ENCODE measurements at places on chromosomes 2 and 18.

DNA sequence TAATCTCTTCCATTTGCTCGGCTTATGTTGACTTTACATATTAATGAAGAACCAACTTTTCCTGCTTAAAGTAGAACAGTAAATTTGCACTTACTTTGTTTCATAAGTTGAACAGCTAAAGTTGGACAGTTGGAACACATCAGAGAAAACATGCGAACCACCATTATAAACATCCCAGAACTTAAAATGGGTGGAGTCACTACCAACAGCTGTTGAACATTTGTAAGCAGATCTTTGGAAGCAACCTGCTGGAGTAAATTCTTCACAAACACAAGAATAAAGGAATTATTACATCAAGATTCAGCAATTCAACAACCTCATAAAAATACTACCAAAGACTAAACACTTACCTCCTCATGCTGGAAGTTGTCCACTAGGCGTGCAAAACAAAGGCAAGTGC lies 96.4 kb upstream of the DNER start:
- DNase-seq = no peak

DNA sequence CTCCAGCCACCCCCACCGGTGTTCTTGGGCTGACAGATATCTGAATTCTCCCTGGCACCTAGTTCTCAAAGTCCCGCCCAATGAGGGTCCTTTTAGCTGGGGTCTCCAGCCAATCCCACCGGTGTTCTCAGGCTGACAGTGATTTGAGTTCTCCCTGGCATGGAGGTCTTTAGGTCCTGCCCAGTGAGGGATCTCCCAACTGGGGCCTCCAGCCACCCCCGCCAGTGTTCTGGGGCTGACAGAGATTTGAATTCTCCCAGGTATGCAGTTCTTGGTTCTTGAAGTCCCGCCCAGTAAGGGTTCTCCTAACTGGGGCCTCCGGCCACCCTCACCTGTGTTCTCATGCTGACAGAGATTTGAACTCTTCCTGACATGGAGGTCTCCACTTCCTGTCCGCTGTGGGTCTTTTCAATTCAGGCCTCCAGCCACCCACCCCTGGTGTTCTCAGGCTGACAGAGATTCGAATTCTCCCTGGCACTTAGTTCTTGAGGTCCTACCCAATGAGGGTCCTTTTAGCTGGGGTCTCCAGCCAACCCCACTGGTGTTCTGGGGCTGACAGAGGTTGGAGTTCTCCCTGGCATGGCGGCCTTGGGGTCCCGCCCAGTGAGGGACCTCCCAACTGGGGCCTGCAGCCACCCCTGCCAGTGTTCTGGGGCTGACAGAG lies 154.6 kb downstream of the ANKRD36 start:
- DNase-seq = no peak

GRCh38 chr18:76564655-76565237 lies 69.7 kb upstream of the ZNF516 start:
- no peak for DNase-seq

DNA sequence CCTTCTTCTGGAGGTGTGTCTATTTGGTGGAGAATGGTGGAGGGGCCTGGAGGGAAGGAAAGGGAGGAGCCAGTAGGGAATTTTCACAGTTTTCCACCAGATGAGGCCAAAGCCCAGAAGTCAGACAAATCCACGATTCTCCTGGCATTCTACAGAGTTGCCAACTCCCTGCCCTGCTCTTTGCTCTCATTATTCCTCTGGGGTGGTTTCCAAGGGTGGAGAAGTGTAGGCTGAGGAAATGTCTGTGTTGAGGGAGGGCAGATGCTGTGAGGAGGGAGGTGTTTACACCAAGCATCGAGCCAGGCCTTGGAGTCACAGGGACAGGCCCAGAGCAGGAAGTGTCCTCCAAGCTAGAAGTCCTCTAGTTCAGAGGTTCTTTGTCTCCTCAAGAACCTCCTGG lies 124.1 kb upstream of the LGALSL start:
- DNase-seq = no peak

DNA sequence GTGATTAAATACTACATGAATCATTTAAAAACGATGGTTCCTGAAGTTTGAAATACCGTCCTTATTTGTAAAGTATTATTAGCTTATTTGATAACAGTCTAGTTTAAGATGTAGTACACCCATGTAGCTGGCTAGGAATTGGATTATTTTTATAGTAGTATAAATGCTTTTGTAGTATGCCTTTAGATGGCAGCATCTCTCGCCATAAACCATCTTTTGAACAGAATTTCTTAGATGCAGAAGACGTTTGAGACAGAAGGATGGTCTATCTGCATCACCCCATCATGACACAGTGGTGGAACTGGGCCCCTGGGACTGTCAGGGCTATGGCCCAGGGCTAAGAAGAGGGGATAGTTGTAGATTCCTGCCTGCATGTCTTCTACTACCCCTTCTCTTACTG lies 152.7 kb downstream of the WDSUB1 start:
- no peak for DNase-seq

- no peak for DNase-seq
These were observed 26.7 kb downstream of the RAB1A start for GRCh38 chr2:65103013-65103715.

GRCh38 chr2:11033114-11033513 lies 121.4 kb downstream of the KCNF1 start:
- DNase-seq = no peak

- no peak for DNase-seq
These were observed 276.9 kb upstream of the CHAC2 start for GRCh38 chr2:53490659-53491058.

Measured in stimulated activated CD8-positive, alpha-beta memory T cell treated with anti-CD3 and anti-CD28 coated beads, Interleukin-7, amount 100 ng/mL, for 1 hour (primary cell).